ENCODE measurements at places on chromosomes 4 and X. TPM values are rescaled to one million over a fixed set of nuclear protein-coding genes. Genes with fewer than 3 reads are reported as not detected.

CXCL3 gene
- total RNA-seq, result 1.9 TPM

STARD8 gene
- total RNA-seq, result 5.4 TPM

GRCh38 chr4:38752372-38752940, 30.3 kb downstream of the TLR10 start:
- peak overlapping the region; percentile 13 for H3K4me3 ChIP-seq
- no peaks in the 10 kb centered on the region for H3K27me3 ChIP-seq
- H3K27ac ChIP-seq, result 0 out of 2 replicates have a peak overlapping the region, but pooled peaks have one; percentile 62

GRCh38 chr4:14592950-14593349, 409.3 kb upstream of the CPEB2 start:
- H3K27ac ChIP-seq, result no peak overlapping the region
- no peaks in the 10 kb centered on the region for H3K4me1 ChIP-seq
- H3K36me3 ChIP-seq, result no peaks in the 10 kb centered on the region
- no peak for DNase-seq
- H3K4me3 ChIP-seq, result no peak overlapping the region
- no peaks in the 10 kb centered on the region for H3K27me3 ChIP-seq

- no peak overlapping the region for H3K4me3 ChIP-seq
- no peaks in the 10 kb centered on the region for H3K4me1 ChIP-seq
Observed at GRCh38 chr4:177118596-177118995, 191.1 kb upstream of the NEIL3 start.

DNA sequence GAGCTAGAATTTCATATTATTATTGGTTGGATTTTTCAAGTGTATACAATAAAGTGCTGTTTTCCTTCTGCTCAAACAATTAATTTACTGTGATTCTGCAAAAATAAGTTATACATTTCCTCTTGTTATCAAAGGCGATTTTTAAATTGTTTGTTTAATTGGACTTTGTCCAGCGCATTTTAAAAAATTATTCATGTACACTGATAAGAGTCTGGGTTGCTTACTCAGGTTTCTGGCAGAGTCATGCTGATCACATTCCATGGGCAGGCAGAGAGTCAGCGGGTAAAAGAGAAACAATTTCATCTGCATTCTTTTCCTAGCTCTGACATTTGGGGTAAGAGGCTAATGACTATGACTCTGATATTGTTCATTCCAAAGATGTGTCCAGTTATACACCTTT, 8.9 kb downstream of the FAT4 start:
- no peak for DNase-seq
- H3K27ac ChIP-seq, result no peak overlapping the region
- H3K4me1 ChIP-seq, result no peaks in the 10 kb centered on the region
- H3K27me3 ChIP-seq, result no peaks in the 10 kb centered on the region

- H3K4me1 ChIP-seq, result no peaks in the 10 kb centered on the region
- no peaks in the 10 kb centered on the region for H3K36me3 ChIP-seq
- H3K27me3 ChIP-seq, result no peaks in the 10 kb centered on the region
- DNase-seq, result no peak
- H3K4me3 ChIP-seq, result no peak overlapping the region
- H3K27ac ChIP-seq, result no peak overlapping the region
Observed at GRCh38 chr4:10898072-10898471, 213.5 kb upstream of the CLNK start.

GRCh38 chr4:167544391-167544790, 310.1 kb upstream of the SPOCK3 start:
- no peak overlapping the region for H3K4me3 ChIP-seq
- H3K4me1 ChIP-seq, result no peaks in the 10 kb centered on the region
- H3K27me3 ChIP-seq, result no peaks in the 10 kb centered on the region

- no peak overlapping the region for H3K27ac ChIP-seq
- H3K4me1 ChIP-seq, result no peaks in the 10 kb centered on the region
- DNase-seq, result peak; percentile 8
- H3K27me3 ChIP-seq, result no peaks in the 10 kb centered on the region
- no peaks in the 10 kb centered on the region for H3K36me3 ChIP-seq
Observed at GRCh38 chrX:106170318-106170717, 2.2 kb downstream of the PWWP3B start.

GRCh38 chr4:137274404-137274803, 257.9 kb downstream of the PCDH18 start:
- DNase-seq, result no peak
- no peak overlapping the region for H3K27ac ChIP-seq
- H3K4me3 ChIP-seq, result no peak overlapping the region
- no peaks in the 10 kb centered on the region for H3K36me3 ChIP-seq
